Progenitor cell of endocrine pancreas (in vitro differentiated cells): ENCODE measurements at places on chromosomes 3 and 15.

- DNase-seq: no peak
These were observed 2.9 kb downstream of the PLEKHO2 start for GRCh38 chr15:64844576-64845145.

- no peak for DNase-seq
These were observed 263.6 kb upstream of the HES1 start for GRCh38 chr3:193872265-193872753.

DNA sequence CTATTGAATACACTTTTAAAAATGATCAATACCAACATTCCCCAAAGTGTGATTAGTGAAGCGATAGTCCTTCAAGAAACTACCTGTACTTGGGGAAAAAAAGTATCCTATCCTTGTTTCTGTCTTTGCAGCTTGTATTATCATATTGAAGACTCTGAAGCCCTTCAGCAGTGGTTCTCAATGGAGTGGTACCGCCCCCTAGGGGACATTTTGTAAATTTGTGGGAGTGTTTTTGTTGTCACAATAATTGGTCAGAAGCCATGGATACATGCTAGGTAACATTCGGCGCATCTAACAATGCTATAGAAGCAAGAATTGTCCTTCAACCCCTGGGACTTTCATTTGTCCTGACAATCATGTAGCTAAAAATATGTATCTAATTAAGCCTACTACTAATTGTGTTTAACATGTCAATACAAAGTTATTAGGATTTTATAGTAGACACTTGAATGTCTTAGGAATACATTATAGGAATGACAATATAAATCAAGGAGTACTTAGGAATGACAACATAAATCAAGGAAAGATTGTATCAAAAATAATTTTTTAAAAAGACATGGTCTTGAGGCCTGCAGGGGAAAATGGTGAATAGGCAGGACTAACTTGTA, 53.7 kb downstream of the NMD3 start:
- DNase-seq: no peak

DNA sequence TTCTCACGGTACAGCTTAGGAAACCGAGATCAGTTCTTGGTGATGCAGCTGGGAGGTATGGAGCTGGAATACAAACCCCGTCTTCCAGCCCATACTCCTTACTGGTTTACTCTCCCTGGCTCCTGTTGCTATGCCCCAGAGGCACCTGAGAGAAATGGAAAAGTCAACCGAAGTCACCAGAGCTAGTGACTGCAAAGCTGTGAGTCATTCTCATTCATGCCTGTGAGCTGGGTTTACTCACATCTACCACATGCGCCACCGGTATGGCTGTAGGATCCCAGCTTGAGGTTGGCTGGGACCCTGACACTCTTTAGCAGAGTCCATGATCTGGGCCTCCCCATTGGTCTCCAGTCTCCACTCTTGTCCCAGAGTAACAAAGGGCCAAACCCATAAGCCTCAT, 111.5 kb upstream of the ETV5 start:
- no peak for DNase-seq

GRCh38 chr3:23926246-23926645, 9.3 kb downstream of the RPL15 start:
- no peak for DNase-seq

GRCh38 chr15:77864211-77865105, 213.1 kb downstream of the TBC1D2B start:
- DNase-seq: no peak

GRCh38 chr3:55288657-55289056, 198.4 kb downstream of the WNT5A start:
- no peak for DNase-seq
